Fibroblast of villous mesenchyme (primary cell): ENCODE measurements at places on chromosomes 2 and 18. TPM values are rescaled to one million over a fixed set of nuclear protein-coding genes. Genes with fewer than 3 reads are reported as not detected.

LOXHD1 gene
- under 0.01 TPM in 1 of 2 replicates, not detected in the other for total RNA-seq

DCDC2C gene
- not detected in 2 replicates for total RNA-seq

SLC30A3 gene
- 0.32 TPM in 1 of 2 replicates, not detected in the other for total RNA-seq

GAREM1 gene
- total RNA-seq = 0.86 and 0.97 TPM in 2 replicates

PARD6G gene
- total RNA-seq = 1.7 and 3.5 TPM in 2 replicates

RAD51AP2 gene
- under 0.01 TPM in 2 replicates for total RNA-seq

ASAP2 gene
- total RNA-seq = 39.0 and 66.5 TPM in 2 replicates

SRD5A2 gene
- under 0.01 TPM in 1 of 2 replicates, not detected in the other for total RNA-seq

FZD7 gene
- 14.7 and 43.8 TPM in 2 replicates for total RNA-seq

TUBA3E gene
- not detected in 2 replicates for total RNA-seq
